ENCODE measurements at places on chromosomes 11 and 22.

DNA sequence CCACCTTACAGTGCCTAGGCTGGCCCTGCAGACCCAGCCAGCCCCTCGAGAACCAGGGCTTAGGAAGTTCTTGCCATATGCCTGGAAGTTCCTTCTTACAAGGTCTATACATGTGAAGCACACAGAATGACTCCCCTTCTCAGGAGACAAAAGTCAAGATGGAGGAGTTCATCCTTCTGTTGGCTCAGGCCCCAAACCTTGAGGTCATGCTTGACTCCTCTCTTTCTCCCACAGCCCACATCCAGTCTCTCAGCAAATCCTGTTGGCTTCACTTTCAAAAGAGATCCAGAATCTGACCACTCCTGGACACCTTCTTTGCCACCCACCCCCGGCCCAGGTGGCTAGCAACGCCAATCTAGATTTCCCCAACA lies 1.7 kb upstream of the CD248 start:
- no peak for DNase-seq

DNA sequence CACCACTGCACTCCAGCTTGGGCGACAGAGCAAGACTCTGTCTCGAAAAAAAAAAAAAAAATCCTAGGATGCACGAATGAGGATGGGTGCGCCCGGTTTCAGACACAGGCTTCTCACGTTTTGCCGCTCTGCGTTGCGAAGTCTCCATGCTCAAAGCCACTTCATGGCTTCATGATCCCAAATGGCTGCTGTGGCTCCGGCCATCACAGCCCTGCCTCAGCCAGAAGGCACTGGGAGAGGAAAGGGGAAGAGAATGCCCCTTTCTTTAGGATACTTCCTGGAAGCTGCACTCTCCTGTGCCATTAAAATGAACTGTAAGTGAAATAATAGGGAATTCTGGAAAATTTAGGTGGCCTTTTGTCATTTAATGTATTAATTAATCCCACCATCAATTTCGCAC lies 116.4 kb upstream of the ANO1 start:
- DNase-seq, result no peak

- no peak for DNase-seq
These were observed 22.2 kb downstream of the FLRT1 start for GRCh38 chr11:64057890-64058289.

DNA sequence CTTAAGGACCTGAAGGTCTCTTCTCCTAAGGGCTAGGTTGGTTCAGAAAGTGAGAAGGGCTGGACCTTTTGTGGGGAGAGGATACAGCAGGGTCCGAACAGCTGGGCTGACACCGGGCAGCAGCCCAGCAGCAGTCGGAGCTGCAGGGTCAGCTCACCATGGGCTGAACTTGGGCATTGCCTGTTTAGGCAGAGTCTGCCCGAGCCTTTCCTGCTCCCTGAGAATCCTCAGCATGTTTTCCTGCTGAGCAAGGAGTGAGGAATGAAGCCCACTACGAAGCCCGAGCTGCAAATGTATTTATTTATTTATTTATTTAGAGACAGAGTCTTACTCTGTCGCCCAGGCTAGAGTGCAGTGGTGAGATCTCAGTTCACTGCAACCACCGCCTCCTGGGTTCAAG lies 83.9 kb downstream of the PTPRJ start:
- no peak for DNase-seq

DNA sequence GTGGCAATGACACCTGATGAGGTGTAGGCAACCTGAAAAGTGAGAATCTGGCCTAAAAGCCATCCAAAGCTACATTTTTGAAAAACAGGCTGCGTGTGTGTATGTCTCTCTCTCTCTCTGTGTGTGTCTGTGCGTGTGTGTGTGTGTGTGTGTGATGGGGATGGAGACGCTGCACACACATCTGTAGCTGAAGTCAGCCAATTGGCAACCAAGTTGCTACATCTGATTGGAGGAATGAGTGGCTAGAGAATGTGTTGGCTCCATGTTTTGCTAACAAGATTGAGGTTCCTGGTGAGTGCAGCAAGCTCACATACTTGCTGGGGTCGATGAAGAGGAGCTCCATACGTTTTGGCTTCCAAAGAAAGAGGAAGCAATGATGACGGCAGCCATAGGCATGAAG lies 311.4 kb upstream of the NCAM1 start:
- no peak for DNase-seq

DNA sequence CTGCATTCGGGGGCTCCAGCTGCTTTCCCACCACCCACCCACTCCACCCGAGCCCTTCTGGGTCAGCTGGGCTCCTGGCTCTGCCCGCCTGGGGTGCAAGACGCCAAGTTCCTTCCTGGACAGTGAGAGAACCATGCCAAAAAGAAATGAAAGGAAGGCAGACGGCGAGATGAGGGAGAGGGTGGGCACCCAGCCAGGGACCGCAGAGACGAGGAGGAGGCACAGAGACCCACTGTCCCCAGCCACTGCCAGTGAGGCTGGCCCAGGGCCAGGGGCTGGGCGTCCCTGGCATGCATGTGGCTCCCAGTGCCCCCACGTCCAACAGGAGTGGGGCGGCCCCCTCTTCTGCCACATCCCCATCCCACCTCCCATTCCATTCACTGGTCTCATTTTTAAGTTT lies 10.8 kb upstream of the CD81 start:
- DNase-seq, result no peak

GRCh38 chr11:55726715-55727324 lies 46.4 kb upstream of the OR5D13 start:
- no peak for DNase-seq

- DNase-seq, result peak; percentile 99
These were observed at the start of gene B3GAT3 for GRCh38 chr11:62621567-62622470. TSS of gene B3GAT3 (minus strand) at chr11:62621986. CDS start at chr11:62621947, 39 bp downstream.

DNA sequence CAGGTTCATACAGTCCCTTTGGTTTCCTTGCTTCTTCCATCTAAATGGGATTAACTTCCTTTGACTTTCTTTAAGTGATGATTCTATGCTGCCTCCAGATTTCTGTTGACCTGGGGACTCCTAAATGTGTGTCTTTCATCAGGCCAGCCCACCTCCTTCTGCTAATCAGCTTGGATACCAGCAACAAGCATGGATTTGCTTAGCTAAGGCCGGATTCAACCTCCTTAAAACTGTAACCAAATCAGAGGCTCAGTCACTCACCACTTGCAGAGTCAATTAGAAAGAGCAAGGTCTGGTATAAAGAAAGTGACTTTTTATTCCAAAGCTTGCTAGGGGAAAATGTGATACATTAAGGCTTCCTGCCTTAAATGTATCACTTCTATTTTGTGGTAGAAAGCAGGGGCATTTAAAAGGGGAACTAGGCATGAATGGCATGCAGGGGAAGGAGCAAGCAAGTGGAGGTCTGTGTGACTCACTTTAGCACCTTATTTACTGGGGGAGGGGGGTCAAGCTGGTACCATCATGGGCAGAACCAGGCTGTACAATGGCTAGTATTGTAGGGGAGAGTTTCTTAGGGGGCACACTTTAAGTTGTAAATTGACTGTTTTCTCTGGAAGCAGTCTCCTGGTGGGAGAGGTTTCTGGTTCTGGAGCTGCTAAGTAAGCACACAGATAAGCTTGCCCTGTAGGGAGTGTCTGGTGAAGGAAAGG lies 239.0 kb upstream of the PDGFD start:
- DNase-seq, result no peak

DNA sequence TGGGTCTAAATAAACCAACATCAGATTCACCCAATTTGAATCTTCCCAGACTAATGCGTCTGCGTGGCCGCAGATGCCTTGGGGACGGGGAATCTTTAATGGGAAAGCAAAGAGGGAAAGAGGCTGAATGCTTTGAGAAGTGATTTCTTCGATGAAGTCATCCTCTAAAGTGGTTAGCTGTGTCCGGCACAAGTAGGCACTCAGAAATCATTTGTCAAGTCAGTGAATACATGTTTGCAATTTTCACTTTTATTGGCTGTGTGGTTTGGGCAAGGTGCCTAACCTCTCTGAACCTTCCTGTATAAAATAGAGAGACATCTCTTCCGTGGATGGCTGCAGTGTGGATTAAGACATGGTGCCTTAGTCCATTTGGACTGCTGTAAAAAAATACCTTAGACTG lies 19.7 kb upstream of the IFT27 start:
- DNase-seq, result no peak

DNA sequence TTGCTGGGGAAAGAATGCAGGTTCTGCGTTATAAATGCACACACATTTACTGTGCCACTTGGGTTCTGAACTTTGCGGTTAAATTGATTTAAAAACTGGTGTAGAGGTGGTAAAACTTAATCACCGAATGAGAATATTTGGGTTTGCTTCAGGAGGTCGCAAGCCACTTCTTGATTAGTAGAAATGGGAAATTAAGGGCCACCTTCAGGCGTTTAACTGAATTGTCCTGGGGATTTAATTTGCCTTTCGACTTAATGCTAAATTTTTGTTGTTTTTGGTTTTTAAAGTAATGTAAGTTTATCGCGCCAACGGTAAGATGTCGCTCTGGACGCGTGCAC lies 459 bp upstream of the NCR3LG1 start:
- DNase-seq, result no peak

DNA sequence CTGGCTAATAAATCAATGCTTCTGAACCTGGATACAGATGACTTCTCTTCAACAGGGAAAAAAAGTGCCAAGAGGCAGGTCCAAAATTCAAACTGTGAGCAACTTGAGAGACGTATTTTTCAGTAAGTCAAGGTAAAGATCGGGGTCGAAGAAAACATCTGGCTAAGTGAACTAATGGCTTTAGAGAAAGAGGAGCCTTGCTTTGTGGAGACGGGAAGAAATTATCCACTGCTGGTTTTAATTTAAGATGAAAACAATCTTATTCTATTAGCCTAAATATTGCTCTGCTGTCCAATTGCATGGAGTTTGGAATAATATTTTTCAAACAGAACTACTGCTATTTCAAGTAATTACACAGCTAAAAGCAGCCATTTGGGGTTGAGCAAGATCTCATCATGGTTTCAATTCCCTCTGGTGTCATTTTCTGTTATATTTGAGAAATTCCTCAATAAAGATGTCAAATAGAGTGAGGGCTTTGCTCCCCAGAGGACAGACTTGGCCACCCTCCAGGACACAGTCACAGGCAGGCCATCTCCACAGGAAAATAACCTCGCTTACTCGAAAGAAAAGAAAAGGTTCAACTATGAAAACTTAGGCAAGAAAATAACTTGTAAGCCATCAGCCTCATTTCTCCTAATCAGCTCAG lies 29.8 kb downstream of the SCUBE1 start:
- no peak for DNase-seq

GRCh38 chr11:15779518-15779917 lies 576.8 kb downstream of the SOX6 start:
- no peak for DNase-seq

DNA sequence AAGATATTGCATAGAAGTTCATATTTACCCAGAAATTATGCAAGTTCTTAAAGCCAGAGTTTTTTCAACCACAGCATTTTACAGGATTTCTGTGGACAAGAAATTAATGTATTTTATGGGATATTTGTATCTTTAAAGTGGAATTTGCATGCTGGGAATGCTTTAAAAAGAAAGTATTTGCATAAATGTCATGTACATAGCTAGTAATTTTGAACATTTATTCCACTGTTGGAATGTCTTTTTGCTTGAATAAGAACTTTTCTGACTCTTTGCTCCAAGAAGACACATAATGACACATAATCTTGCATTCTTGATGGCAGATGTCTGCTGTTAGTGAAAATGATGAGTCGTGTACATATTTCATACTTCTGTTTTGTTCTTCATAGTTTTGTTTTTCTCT lies 66.6 kb downstream of the ATXN10 start:
- DNase-seq, result no peak

- peak; percentile 34 for DNase-seq
These were observed 21.6 kb downstream of the MGAT3 start for GRCh38 chr22:39478441-39478850.

- DNase-seq, result no peak
These were observed 134.8 kb downstream of the TRPC6 start for GRCh38 chr11:101448881-101449442.

GRCh38 chr11:15057329-15057728 lies 16.1 kb upstream of the CALCB start:
- DNase-seq, result no peak

DNA sequence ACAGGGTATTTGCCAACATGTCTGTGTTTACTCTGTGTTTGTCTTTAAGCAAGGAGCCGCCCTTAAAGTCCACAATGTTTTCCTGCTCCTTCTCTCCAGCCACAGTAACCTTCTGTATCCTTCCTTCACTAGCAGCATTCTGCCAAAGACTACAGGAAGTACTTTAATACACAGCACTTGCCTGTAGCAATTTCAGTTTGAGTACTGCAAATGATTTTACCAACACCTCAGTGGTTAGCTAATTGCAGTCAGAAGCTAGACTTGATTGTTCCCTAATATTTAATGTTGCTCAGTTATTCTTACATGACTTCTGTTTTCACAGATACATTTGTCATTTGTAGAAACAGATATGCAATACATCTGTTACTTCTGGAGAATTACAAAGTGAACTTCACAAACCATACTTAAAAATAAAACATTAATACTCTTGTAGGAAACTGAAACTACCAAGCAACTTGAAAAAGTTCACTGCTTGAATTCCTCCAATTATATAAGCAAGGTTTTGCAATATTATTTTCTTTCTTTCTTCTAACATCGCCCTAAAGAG lies 69.1 kb downstream of the FCHSD2 start:
- peak; percentile 17 for DNase-seq

DNA sequence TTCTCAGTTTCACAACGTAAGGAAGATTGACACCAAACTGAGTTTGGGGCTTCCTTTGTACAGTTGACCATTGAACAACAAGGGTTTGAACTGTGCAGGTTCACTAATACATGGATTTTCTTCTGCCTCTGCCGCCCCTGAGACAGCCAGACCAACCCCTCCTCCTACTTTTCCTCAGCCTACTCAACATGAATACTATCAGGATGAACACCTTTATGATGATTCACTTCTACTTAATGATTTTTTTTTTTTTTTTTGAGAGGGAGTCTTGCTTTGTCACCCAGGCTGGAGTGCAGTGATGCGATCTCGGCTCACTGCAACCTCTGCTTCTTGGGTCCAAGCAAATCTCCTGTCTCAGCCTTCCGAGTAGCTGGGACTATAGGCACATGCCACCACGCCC lies 14.6 kb downstream of the RBM4 start:
- peak; percentile 55 for DNase-seq

- no peak for DNase-seq
These were observed 15.4 kb downstream of the ARHGEF17 start for GRCh38 chr11:73323464-73323863.

DNA sequence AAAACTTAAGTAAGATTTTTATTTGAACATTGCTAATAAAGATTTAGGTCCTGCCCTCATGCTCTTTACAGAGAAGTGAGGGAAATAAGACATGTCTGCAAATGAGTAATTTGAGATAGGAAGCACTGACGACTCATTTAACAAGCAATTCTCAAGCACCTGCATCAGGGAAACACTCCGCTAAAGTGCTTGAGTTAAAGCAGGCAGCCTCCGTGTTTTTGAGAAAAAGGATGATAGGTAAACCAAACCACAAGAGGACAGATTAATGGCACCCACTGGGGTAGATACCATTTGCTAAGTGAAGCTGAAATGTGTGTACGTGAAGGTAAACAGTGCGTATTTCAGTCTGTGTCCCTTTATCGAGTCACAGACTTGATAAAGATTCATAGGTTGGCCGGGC lies 184.6 kb upstream of the CARD18 start:
- no peak for DNase-seq

- peak; percentile 53 for DNase-seq
These were observed 84.8 kb downstream of the SLC1A2 start for GRCh38 chr11:35334385-35335090.
